SHP77 (cell line): ENCODE measurements at places on chromosomes 11 and 22.

- no peak for DNase-seq
These were observed 7.9 kb upstream of the CTSC start for GRCh38 chr11:88345408-88345807.

DNA sequence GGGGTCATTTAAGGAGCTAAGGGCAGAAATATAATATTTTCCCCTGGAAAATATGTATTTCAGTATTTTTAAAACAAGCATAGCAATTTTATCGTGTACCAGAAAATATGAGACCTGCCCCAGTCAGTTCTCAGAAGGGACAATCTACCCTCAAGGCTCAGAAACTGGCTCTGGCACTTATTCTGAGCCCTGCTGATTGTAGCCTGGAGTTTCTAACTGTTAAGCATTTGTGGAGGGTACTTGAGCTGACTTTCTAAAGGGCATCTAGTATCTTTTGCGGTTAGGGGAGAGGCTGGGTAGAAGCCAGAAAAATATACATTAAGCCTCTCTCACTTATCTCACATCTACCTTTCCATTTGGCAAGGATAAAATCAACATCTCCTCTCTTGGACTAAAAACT is 71.3 kb upstream of the FSHB start:
- no peak for DNase-seq

- no peak for DNase-seq
These were observed 2.2 kb downstream of the TM7SF2 start for GRCh38 chr11:65113839-65114238.

DNA sequence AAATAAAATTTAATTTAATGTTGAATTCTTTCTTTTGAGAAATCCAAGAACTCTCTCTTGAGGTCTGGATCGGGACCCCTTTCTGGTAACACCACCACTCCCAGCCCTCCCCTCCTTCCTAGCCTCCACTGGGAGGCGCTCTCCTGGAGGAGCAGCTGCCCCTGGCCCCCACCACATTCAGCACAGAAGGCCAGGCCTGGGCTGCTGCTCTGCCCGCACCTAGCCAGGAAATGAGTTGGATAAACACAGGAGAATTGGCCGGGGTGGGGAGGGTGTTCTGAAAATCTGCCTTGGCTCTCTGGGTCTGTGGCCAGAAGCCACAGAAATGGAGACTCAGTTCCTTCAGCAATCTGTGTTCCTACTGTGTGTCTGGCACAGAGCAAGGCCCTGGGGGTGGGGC is 31.2 kb downstream of the C22orf42 start:
- no peak for DNase-seq

- DNase-seq, result no peak
These were observed 94.2 kb upstream of the YWHAH start for GRCh38 chr22:31850135-31850534.

- DNase-seq, result no peak
These were observed 501.7 kb downstream of the INSC start for GRCh38 chr11:15616130-15617105.

DNA sequence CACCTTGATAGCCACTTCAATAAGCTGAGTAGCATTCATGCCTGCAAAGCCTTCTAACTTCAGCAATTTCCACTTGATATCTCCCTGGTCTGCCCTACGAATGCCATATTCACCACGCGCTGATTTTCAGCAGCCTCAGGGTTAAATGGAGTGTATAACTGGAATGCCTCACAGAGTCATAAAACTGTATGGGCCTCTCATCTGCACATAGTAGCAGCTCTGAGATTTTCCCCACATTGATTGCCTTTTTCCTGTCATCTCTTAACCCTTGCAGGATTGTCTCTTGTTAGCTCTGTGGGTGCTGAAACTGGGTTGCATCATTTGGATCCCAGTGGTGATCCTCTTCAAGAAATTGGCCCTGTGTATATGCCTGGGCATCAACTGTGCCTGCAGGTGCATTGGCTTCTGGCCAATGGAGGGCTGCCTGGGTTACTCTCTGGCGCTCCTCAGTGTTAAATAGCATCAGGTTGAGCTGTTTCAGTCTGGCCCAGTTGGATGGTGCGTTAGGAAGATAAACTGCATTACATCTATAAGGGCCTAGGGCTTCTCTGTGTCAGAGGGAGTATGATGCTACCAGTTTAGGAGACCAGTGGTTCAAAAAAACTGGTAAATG is 17.4 kb upstream of the GLYATL1 start:
- peak; percentile 9 for DNase-seq

DNA sequence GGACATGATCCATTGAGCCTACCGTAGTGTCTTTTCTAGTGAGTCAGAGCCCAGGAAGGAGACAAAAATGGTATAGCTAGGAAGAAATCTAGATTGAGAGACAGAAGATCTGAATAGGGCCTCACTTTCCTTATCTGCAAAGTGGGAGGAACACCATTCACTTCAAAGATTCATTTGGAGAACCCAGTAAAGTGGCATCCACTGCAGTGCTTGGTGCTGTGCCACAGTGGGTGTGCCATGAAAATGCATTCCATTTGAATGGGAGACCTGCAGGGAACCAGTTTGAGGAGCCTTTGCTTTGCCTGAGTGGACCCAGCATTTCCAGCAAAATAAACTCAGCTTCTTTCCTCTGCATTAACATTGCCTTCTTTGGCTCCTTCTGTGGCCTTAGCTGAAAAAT is 470.5 kb upstream of the CADM1 start:
- no peak for DNase-seq

GRCh38 chr22:25367756-25368155 is 148.3 kb downstream of the CRYBB2 start:
- DNase-seq, result no peak
